Neural progenitor cell (in vitro differentiated cells): ENCODE measurements at places on chromosomes 1 and 21. TPM values are rescaled to one million over a fixed set of nuclear protein-coding genes. Genes with fewer than 3 reads are reported as not detected.
A peak's percentile ranks its signal among the peaks of the same experiment; 100 is the strongest.

Gene COL6A1
- total RNA-seq: 12.6 and 52.2 TPM in 2 replicates

Gene BMP8A
- 0.12 TPM in 1 of 2 replicates, not detected in the other for total RNA-seq

Gene ERVH48-1
- 0.19 TPM in 1 of 2 replicates, not detected in the other for total RNA-seq

Gene PCP4
- 0.81 TPM in 1 of 2 replicates, not detected in the other for total RNA-seq

DNA sequence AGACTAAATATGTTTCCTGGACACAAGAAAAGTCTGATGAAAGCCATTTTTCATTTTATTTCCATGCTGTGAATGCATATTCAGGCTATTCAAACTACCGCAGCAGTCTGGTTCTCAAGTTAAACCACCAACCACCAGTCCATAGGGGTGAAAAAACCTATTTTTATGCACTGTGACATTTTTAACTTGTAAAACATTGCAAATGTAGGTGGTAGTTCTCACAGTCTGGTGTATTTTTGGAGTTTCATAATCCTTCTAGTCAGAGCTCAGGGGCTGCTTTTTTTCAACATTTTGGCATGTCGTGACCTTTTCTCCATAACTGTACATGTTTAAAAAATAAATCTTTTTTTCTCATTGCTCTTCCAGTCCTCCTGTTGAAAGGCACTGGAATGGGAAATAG lies 907.6 kb upstream of the ADGRL2 start:
- H3K4me3 ChIP-seq: no peak overlapping the region
- no peak for DNase-seq
- peak overlapping the region; percentile 62 for H3K27ac ChIP-seq
- H3K27me3 ChIP-seq: no peaks in the 10 kb centered on the region

- H3K4me1 ChIP-seq: peaks cover 55% of the 10 kb centered on the region
- peaks cover 4% of the 10 kb centered on the region for H3K36me3 ChIP-seq
- no peak overlapping the region for H3K27ac ChIP-seq
- DNase-seq: peak; percentile 63
Observed at GRCh38 chr1:16151196-16151994, 4.5 kb downstream of the EPHA2 start.

DNA sequence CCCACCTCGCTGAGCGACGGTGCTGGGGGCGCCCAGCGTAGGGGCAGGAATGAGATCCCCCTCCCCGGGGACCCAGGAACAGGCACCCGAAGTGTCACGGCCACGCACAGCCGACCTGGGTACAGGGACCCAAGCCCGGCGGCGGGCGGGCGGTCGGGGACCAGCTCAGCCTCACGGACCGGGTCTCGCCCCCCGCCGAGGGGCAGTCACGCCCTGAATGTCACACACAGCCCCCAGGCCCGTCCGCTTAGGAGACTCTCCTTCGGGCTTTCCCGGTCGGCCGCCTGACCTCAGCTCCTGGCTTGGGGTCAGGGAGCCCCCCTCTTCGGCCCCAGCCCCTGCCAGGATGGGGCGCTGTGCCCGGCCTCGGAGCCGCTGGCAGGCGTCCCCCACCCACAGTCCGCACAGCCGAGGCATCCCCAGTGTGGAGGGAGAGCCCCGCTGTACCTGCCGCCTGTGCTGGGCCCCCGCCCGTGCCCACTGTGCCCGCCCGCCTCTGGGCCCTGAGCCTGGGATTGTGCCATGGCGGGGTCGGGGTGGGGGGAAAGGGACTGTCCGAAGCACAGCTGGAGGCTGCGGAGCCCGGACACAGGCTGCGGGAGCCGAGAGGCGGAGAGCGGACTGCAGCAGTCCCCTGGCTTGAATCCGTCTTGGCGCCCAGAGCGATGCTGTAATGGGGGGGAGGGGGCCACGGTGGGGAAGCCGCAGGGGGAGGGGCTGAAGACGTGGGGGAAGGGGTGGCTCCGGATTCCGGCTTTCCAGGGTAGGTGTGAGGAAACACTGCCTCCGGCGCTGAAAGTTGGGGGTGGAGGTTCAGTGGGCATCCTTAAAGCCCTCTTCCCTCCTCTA lies 627 bp upstream of the DLGAP3 start:
- peaks cover 4% of the 10 kb centered on the region for H3K4me1 ChIP-seq
- H3K36me3 ChIP-seq: no peaks in the 10 kb centered on the region
- H3K4me3 ChIP-seq: peak overlapping the region; percentile 89
- no peak overlapping the region for H3K27ac ChIP-seq
- peak; percentile 79 for DNase-seq
